Central memory CD8-positive, alpha-beta T cell (primary cell): ENCODE measurements at places on chromosomes 16 and 17.

GRCh38 chr17:542943-543342 lies 171.7 kb downstream of the VPS53 start:
- H3K4me3 ChIP-seq, result no peak overlapping the region
- no peak overlapping the region for H3K27ac ChIP-seq
- peaks cover 9% of the 10 kb centered on the region for H3K36me3 ChIP-seq
- no peaks in the 10 kb centered on the region for H3K27me3 ChIP-seq

DNA sequence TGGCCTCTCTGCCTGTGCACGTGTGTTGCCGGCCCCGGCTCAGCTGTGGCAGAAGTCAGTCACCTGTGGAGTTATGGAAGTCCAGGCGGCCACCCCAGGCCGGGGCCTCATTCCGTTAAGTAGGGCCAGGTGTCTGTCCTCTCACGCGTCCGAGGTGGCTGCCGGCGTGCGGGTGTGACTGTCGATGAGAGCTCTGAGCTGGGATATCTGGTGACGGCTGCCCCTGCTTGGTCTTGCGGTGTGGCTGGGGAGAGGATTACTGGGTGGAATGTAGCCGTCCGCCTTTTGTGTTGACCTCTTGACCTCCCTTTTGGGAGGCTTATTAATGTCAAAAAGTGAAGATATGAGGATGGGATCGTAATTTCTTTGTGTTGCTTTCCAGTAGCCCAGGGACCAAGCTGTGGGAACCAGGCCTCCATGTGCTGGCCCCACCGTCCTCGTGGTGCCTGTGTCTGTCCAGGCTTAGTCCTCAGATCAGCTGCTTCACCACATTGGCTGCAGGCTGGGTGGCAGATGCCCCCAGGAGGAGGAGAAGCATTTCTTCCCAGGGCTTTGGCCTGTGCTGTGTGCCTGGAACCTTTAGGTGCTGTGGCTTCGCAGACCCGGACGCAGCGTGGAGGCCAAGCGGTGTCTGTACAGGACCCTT lies 23.0 kb upstream of the ZNF750 start:
- no peaks in the 10 kb centered on the region for H3K27me3 ChIP-seq
- peak overlapping the region; percentile 98 for H3K27ac ChIP-seq
- peak overlapping the region; percentile 83 for H3K4me3 ChIP-seq
- peaks cover 58% of the 10 kb centered on the region for H3K4me1 ChIP-seq
- no peak for DNase-seq

DNA sequence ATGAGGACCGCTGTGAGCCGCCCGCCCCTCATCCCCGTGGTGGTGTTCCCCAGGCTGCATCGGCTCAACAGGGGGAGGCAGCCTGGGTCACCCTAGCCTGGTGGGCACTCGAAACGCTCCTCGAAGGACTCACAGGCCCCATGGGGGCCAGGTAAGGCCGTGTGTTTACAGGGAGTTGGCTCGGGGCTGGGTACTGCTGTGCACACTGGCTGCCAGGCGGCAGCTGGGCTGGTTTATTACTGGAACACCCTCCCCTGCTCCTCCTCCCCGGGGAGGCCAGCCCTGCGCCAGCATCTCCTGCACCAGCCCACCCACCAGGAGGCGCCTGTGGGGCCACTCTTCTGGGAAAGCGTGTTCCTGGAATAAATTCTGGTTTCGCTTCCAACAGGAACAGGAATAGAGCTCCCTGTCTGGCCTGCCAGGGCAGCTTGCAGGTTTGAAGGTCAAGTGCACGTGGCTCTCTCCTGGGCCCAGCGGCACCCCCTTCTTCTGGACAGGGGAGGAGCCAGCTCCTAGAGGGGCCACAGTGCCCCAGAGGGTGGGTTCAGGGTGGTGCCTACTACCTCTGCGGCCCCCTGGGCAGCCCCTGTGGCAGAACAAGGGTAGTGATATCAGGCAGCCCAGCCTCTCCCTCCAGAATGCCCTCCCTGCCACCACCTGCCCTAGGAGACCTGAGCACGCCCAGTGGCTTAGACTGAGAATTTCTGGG lies 11.3 kb downstream of the MCRIP1 start:
- H3K27ac ChIP-seq, result no peak overlapping the region
- H3K4me1 ChIP-seq, result peaks cover 6% of the 10 kb centered on the region
- no peaks in the 10 kb centered on the region for H3K27me3 ChIP-seq
- peaks cover 3% of the 10 kb centered on the region for H3K36me3 ChIP-seq
- DNase-seq, result no peak

GRCh38 chr16:88507231-88507743 lies 54.2 kb downstream of the ZFPM1 start:
- H3K4me3 ChIP-seq, result no peak overlapping the region
- peak overlapping the region; percentile 32 for H3K27ac ChIP-seq
- peaks cover 13% of the 10 kb centered on the region for H3K36me3 ChIP-seq
- no peaks in the 10 kb centered on the region for H3K27me3 ChIP-seq
- DNase-seq, result no peak

DNA sequence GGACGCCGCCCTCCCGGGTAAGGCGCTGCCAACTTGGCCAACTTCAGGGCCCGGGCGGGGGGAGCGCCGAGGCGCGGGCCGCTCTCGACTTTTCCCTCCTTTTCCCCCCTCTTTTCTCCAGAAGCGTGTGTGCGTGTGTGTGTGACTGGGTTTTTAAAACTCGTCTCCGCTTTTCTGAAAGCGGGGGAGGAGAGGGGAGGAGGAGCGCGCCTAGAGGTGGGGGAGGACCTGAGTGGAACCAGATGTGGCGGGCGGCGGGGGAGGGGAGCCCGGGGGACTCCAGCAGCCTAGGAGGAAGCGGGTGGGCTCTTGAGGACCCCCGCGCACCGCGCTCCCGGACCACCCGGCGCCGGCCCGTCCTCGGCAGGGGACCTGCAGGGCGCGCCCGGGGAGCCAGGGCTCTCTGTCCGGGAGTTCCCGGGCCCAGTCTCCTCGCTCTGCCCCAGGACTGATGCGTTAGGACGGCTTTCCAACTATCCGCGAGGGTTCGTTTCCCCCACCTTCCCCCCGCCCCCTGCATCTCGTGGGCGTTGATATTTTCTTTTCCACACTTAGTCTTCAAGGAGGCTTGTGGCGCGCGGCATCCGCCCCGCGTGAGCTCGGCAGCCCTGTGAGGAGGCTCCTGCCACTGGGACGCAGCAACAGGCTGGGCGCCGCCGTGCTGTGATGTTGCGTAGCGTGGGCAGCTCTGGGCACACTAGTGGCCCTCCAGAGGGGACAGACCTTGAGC lies 599 bp downstream of the MRC2 start:
- H3K27ac ChIP-seq, result no peak overlapping the region
- no peak for DNase-seq
- peaks cover 10% of the 10 kb centered on the region for H3K4me1 ChIP-seq
- H3K27me3 ChIP-seq, result peaks cover 61% of the 10 kb centered on the region
- H3K36me3 ChIP-seq, result peaks cover 6% of the 10 kb centered on the region
- peak overlapping the region; percentile 75 for H3K4me3 ChIP-seq

- H3K4me3 ChIP-seq, result no peak overlapping the region
- H3K27ac ChIP-seq, result peak overlapping the region; percentile 72
- peaks cover 11% of the 10 kb centered on the region for H3K4me1 ChIP-seq
- peaks cover 9% of the 10 kb centered on the region for H3K36me3 ChIP-seq
- no peaks in the 10 kb centered on the region for H3K27me3 ChIP-seq
These were observed 3.7 kb upstream of the DNASE1 start for GRCh38 chr16:3650631-3651265.

DNA sequence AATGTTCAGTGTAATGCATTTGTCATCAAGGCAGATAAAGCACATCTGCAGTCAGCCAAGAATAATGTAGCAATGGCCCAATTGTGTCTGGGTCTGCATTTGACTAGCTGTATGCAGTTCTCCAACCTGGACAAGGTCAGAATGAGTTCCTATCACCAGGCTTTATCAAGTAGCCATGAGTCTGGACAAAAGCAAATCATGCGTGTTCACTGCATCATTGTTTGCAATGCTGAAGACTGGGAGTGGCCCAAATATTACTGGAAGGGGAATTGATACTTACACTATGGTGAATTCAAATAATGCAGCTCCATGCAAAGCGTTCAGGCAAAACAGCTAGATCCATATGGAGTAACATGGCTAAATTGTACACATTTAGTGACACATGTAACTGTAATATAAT lies 250.9 kb downstream of the TOX3 start:
- H3K27me3 ChIP-seq, result no peaks in the 10 kb centered on the region
- DNase-seq, result no peak
- no peak overlapping the region for H3K4me3 ChIP-seq
- no peaks in the 10 kb centered on the region for H3K36me3 ChIP-seq
- no peak overlapping the region for H3K27ac ChIP-seq

DNA sequence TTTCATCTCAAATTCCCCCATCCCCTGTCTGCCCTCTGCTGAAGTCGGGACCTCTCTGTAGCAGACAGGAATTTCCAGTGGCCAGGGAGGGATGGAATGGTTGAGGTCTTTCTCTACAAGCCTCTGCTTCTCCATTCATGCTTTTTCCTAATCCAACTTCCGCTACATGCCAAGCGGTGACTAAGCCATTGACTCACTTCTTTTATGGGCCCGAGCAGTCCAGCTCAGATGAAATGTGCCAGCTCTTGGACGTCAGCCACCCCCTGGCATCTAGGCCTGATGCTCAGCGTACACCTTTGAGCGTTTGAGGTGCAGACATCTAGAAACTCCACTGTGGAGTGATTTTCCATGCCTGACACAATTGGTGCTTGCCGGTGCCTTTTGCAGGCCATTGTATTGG lies 40.7 kb upstream of the GPR139 start:
- no peaks in the 10 kb centered on the region for H3K4me1 ChIP-seq
- DNase-seq, result no peak
- H3K27ac ChIP-seq, result no peak overlapping the region
- peaks cover 10% of the 10 kb centered on the region for H3K27me3 ChIP-seq
- H3K4me3 ChIP-seq, result no peak overlapping the region
- H3K36me3 ChIP-seq, result no peaks in the 10 kb centered on the region

GRCh38 chr17:61508912-61509311 lies 56.7 kb downstream of the TBX4 start:
- DNase-seq, result no peak
- no peak overlapping the region for H3K4me3 ChIP-seq
- H3K27ac ChIP-seq, result no peak overlapping the region
- H3K36me3 ChIP-seq, result no peaks in the 10 kb centered on the region
- H3K4me1 ChIP-seq, result no peaks in the 10 kb centered on the region

DNA sequence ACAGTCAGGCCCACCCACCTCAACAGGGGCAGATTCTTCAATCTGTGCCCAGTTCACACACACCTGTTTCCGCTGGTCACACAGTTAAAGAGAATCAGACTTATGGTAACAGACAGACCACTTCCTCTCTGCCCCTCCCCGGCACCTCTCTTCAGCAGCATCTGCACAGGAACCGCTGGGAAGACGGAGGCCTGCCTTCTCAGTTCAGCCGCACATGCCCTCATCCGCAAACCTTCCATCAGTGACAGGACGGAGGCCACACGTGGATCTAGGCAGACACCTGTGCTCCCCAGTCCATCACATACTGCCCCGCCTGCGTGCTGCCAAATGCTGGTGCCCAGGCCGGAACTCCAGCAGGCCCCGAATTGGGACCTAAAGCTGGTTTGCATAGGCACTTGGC lies 10.3 kb downstream of the PHB1 start:
- peaks cover 40% of the 10 kb centered on the region for H3K4me1 ChIP-seq
- peak overlapping the region; percentile 91 for H3K27ac ChIP-seq
- H3K36me3 ChIP-seq, result peaks cover 25% of the 10 kb centered on the region
- no peaks in the 10 kb centered on the region for H3K27me3 ChIP-seq
- DNase-seq, result peak; percentile 44

DNA sequence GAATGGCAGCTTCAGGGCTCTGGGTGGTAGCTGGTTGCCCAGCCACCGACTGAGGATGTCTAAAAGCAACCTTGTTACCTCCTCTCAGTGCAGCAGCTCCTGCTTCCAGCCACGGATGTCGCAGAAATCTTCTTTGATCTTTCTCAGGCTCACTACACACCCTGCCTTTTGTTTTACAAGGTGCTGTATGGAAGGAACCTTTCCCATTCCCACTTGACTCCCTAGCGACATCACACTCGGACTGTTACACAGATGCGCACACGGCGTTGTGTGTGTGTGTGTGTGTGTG lies 135.8 kb upstream of the CPHXL start:
- DNase-seq, result no peak
- no peak overlapping the region for H3K4me3 ChIP-seq
- no peaks in the 10 kb centered on the region for H3K36me3 ChIP-seq
- H3K27me3 ChIP-seq, result peaks cover 8% of the 10 kb centered on the region
- H3K27ac ChIP-seq, result no peak overlapping the region
- no peaks in the 10 kb centered on the region for H3K4me1 ChIP-seq

DNA sequence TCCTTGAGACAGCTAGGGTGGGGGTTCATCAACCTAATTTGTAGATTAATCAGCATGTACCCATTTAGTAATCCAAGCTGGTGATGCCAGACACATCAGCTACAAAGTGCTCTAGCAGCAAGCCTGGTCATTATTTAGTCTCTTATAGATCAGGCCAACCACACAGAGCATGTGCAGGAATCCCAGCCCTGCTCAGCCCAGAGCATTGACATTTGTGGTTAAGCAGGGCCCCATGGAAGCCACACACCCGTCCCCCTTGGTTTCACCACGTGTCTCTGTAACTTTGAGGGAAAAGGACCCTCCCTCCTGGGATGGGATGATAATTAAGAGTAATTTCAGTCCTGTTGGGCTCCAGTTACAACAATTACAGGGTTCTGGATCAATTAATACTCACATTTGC lies 268.8 kb upstream of the RPL38 start:
- H3K4me1 ChIP-seq, result no peaks in the 10 kb centered on the region
- H3K4me3 ChIP-seq, result no peak overlapping the region
- DNase-seq, result no peak

GRCh38 chr16:88649195-88649923 lies 1.5 kb downstream of the CYBA start:
- no peak for DNase-seq
- peaks cover 24% of the 10 kb centered on the region for H3K4me1 ChIP-seq
- peaks cover 34% of the 10 kb centered on the region for H3K36me3 ChIP-seq
- peak overlapping the region; percentile 92 for H3K27ac ChIP-seq
- peak overlapping the region; percentile 87 for H3K4me3 ChIP-seq

DNA sequence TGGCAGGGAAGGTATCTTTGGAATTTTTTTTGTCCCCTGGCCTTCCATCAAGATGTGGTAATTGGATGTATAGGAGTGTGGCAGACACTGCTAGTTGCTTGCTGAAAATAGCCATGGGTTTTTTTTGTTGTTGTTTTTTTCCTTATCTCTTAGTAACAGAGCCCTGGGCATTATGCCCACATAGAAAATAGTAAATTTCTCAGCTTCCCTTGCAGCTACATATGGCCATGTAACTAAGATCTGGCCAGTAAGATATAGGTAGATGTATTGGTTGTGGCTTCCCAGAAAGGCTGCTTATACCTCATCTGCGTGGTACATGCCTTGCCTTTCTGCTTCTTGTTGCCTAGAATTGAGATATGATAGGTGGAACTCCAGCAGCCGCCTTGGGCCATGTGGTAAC lies 349.9 kb downstream of the CPPED1 start:
- H3K4me1 ChIP-seq, result peaks cover 7% of the 10 kb centered on the region
- no peak overlapping the region for H3K4me3 ChIP-seq
- no peaks in the 10 kb centered on the region for H3K27me3 ChIP-seq
- H3K27ac ChIP-seq, result no peak overlapping the region
- peaks cover 1% of the 10 kb centered on the region for H3K36me3 ChIP-seq

- no peak overlapping the region for H3K27ac ChIP-seq
- H3K4me3 ChIP-seq, result no peak overlapping the region
- H3K4me1 ChIP-seq, result no peaks in the 10 kb centered on the region
- no peaks in the 10 kb centered on the region for H3K27me3 ChIP-seq
- no peak for DNase-seq
- H3K36me3 ChIP-seq, result no peaks in the 10 kb centered on the region
These were observed 81.3 kb upstream of the GNAO1 start for GRCh38 chr16:56109994-56110393.

- H3K27me3 ChIP-seq, result no peaks in the 10 kb centered on the region
- no peak for DNase-seq
- H3K4me1 ChIP-seq, result peaks cover 12% of the 10 kb centered on the region
These were observed 125.8 kb upstream of the SMURF2 start for GRCh38 chr17:64787921-64788271.
